Immature natural killer cell (primary cell): ENCODE measurements at places on chromosomes 4 and X.
A peak's percentile ranks its signal among the peaks of the same experiment; 100 is the strongest.

DNA sequence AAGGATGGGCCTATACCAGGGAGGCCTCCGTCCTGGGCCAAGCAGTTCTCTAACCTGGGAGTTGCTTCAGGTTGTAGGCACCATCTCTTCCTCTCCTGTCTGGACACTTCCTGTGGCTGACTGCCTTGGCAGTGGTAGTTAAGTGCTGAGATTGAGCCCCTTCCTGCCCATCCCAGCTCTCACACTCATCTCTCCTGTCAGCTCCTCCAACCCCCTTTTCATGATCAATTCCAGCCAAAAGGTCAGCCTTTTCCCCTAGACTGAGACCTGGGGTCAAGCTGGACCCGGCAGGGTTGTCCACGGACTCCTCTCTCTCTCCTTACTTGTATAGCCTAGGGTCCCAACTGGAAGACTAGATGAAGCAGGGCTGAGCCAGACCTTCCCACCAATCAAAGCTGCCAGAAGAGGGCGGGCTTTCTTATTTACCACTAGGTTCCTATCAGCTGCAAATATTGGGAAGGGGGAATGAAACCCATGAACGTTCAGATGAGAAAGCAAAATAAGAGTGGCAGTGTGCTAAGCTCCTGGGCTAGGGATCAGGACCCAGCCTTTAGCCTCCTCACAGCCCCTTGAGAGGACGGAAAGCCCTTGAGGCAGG lies 34.5 kb downstream of the KDM5C start:
- H3K4me3 ChIP-seq = no peak overlapping the region
- H3K36me3 ChIP-seq = peaks cover 2% of the 10 kb centered on the region
- H3K4me1 ChIP-seq = peaks cover 4% of the 10 kb centered on the region
- DNase-seq = no peak
- H3K27me3 ChIP-seq = peaks cover 2% of the 10 kb centered on the region

DNA sequence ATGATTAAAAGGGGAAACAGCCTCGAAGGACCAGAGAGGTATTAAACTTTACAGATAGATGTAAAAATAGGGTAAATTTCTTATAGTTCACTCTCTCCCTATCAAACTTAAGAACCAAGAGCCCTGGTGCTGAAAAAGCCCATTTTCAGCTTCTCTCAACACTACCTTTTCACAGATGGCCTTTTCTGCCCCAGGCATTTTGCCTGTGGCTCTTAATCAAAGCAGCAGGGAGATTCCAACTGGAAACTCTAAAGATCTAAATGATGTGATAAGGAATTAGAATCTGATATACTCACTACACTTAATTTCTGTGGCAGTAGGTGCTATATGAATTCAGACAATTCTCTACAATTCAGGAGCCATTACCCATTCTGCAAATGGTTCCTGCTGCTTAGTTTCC lies 60.0 kb downstream of the AMMECR1 start:
- H3K4me1 ChIP-seq = peaks cover 6% of the 10 kb centered on the region
- H3K27me3 ChIP-seq = no peaks in the 10 kb centered on the region
- no peaks in the 10 kb centered on the region for H3K36me3 ChIP-seq

- peak; percentile 66 for DNase-seq
- H3K4me1 ChIP-seq = peaks cover 45% of the 10 kb centered on the region
- peak overlapping the region; percentile 80 for H3K4me3 ChIP-seq
- H3K27ac ChIP-seq = peak overlapping the region; percentile 83
These were observed 156.2 kb upstream of the PPP1R2C start for GRCh38 chrX:42934020-42934726.

DNA sequence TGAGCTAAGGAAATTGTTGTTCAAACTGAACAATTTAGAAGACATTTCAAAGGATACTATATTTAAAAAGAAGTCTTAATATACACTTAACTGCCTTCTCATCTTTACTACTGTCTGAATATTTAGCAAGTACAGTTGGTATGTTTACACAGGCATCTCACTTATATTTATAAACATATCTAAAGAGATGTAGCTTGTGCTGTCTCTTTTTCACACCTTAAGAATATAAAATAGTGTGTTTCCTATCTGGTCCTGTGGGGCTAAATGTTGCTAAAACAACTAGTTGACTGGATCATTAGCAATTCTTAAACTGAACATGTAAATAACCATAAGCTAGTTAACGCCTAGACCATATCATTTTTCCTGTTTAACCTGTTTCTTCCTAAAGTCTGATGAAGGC lies 336.3 kb downstream of the PPP3CA start:
- no peaks in the 10 kb centered on the region for H3K27me3 ChIP-seq
- H3K36me3 ChIP-seq = no peaks in the 10 kb centered on the region
- peaks cover 26% of the 10 kb centered on the region for H3K4me1 ChIP-seq
- no peak overlapping the region for H3K27ac ChIP-seq
- no peak overlapping the region for H3K4me3 ChIP-seq
- DNase-seq = no peak
